ENCODE measurements at places on chromosomes 5 and 9.

- DNase-seq = peak; percentile 47
Observed at GRCh38 chr9:126055381-126055985, 271.1 kb upstream of the MVB12B start.

- DNase-seq = peak; percentile 59
Observed at GRCh38 chr5:1523480-1523792, 324 bp downstream of the LPCAT1 start.

- DNase-seq = no peak
Observed at GRCh38 chr9:4970970-4971641, 14.0 kb upstream of the JAK2 start.

- DNase-seq = peak; percentile 85
Observed at GRCh38 chr5:31638748-31639418, at the start of gene PDZD2. PDZD2 (plus strand) TSS chr5:31639131.

DNA sequence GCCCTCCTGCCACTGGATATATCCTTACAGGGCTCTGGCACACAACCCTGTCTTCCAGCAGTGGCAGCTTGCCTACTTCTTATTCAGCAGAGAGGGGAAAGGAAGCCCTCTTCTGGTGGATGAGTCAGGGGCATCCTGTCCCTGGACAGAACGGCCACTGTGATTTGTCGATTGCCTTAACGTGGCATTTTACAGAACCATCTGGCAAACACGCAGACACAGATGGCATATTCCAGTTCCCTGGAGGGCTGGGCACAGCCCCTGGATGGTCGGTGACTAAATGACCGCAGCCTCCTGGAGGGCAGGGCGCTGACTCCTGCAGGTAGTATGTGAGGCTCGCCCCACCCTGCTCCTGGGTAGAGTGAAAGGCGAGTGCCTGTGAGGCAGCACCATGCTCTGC is 62.1 kb downstream of the DCP2 start:
- DNase-seq = peak; percentile 40

DNA sequence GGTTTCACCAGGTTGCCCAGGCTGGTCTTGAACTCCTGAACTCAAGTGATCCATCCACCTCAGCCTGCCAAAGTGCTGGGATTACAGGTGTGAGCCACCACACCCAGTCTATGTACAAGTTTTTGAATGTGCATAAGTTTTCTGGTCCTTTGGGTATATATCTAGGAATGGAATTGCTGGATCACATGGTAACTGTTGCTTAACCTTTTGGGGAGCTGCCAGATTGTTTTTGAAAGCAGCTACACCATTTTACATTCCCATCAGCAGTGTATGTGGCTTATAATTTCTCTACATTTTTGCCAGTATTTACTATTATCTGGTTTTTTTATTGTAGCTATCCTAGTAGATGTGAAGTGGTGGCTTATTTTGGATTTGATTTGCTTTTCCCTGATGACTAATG is 8.9 kb upstream of the LNPEP start:
- DNase-seq = no peak

- DNase-seq = peak; percentile 94
Observed at GRCh38 chr9:94139672-94140417, 55.6 kb downstream of the PTPDC1 start.

- DNase-seq = no peak
Observed at GRCh38 chr5:166088389-166089039, 2202.9 kb upstream of the WWC1 start.

- DNase-seq = no peak
Observed at GRCh38 chr5:79023348-79023747, 38.2 kb upstream of the ARSB start.

DNA sequence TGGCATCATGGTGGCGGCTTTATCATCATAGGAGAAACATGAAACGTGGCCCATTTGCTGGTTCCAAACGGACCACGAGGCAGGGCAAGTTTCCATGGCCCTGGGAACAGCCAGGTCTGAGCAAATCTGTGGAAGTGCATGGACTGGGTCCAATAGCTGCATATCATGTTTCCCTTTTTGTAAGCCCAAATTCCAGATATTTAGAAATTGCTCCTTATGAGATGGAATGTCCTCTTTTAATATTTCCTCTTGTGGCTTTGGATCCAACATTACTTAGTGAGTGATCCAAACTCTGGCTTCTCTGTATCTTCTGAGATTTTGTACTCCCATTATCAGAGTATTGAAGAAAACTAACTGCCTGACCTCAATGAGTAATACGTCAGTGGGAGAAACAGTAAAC is 79.8 kb upstream of the FBXL7 start:
- DNase-seq = no peak

- peak; percentile 78 for DNase-seq
Observed at GRCh38 chr5:17216974-17217492, 398 bp upstream of the BASP1 start.

DNA sequence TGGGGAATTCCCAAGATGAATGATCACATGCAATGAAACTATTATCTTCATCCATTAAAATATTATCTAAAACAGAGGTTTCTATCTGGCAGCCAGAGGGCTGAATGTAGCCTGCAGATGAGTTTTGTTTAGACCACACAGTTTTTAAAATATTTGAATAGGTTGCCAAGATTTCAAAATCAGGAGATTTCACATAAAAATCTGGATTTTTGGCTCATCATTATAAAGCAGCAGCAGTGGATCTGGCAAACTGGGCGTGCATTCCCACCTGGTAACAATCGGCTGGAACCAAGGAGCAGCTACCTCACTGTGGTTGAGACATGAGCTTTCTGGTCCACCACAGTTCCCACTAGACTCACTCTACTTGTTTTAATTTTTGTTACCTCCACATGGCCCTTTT is 155.1 kb downstream of the BNC2 start:
- DNase-seq = no peak

- DNase-seq = no peak
Observed at GRCh38 chr5:170450061-170450669, 53.7 kb upstream of the KCNIP1 start.

DNA sequence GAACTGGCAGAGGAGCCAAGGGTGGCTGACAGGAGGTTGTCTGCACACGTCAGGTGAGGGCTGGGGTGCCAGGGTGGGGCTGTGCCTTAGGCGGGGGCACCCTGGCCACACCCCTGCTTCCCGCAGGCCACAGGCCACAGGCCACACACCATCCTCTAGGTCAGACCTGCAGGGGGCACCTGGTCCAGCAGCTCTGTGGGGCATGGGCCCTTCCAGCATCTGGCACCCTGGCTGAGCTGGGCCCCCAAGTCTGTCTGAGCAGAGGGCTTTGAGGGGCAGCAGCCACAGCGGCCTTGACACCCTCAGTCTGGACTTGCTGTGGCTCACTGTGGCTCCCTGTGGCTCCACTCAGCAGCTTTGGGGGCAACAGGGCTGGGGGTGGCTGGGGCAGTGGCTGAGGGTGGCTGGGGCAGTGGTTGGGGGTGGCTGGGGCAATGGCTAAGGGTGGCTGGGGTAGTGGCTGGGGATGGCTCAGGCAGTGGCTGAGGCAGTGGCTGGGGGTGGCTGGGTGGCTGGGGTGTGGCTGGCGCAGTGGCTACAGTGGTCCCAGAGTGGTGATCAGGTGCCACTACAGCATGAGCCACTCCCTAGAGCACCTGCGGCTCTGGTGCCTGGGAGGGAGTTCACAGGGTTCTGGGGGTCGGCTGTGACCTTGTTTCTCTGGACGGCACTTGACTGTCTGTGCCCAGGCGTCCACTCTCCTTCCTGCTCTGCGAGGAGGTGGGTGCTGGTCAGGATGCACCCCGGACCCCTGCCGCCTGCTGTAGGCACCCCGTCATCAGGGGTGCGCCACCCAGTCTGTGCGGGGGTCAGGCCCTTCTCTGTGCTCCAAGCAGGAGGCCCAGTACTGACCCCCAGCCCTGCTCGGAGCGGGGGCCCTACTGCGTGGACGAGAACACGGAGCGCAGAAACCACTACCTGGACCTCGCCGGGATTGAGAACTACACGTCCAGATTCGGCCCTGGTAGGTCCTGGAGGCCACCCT is 27.1 kb downstream of the NKD2 start:
- DNase-seq = no peak

DNA sequence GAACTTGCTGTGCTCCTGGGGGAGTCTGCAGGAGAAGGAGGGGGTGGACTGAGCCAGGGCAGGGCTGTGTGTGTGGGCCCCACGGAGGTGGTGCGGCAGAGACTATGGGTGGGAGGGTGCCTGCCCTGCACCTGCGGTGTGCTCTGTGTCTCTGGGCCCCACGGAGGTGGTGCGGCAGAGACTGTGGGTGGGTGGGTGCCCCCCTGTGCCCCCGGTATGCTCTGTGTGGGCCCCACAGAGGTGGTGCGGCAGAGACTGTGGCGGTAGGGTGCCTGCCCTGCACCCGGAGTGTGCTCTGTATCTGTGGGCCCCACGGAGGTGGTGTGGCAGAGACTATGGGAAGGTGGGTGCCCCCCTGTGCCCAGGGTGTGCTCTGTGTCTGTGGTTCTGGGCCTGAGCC is 103.7 kb downstream of the EHMT1 start:
- no peak for DNase-seq

DNA sequence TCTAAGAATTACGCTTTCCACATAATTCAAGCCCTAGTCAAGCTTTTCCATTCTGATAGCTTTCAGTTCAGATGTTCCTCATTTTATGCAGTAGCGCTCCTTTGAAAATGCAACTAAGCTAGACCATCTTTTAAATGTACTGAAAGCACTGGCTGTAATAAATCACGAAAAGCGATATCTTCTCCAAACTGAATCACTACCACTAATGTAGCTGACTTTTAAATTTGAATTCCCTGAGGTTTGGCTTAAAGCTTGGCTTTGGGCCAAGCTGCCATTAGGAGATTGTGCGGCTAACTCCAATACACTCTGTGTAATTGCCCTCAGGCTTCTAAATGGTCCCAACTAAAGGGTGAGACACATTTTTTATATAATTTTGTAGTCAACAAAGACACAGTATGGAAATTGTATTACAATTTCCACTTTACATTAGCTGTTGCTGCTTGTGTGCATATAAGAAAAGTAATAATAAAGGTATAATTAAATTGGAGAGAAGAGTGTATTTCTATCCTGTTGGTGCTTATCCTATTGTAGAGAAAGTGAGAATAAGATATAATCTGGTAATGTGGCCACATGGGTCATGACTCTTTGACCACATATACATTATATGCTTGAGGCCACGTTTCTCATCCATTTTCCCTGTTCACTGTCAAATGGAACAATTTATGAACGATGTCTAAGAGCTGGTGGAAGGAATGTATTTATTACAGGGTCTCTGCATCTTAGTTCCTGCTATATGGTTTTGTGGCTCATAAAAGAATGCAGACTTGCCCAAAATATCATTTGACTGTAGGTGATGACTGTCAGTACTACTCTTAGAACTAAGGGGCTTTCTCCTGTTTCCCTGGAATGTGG is 118.7 kb upstream of the TAF11L2 start:
- DNase-seq = peak; percentile 63

- DNase-seq = no peak
Observed at GRCh38 chr9:88092797-88093331, 45.4 kb downstream of the SPATA31C2 start.

DNA sequence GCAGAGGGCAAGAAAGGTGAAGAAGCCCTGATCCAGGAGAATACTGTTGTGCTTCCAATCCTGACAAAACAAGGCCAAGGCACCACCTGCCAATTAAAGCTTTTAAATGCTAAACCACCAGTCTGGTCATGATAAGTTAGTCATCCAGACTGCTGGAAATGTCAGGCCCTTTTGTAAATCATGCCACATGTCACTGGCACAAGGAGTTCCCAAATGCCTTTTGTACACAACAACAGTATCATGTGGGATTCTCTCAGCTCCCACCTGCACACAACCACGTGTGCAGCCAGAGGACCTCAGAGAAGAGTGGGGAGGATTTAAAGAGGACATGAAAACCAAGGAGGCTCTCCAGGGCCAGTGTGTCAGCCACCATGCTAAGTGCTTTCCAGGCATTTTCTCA is 99.3 kb downstream of the CDK5RAP2 start:
- DNase-seq = peak; percentile 70

DNA sequence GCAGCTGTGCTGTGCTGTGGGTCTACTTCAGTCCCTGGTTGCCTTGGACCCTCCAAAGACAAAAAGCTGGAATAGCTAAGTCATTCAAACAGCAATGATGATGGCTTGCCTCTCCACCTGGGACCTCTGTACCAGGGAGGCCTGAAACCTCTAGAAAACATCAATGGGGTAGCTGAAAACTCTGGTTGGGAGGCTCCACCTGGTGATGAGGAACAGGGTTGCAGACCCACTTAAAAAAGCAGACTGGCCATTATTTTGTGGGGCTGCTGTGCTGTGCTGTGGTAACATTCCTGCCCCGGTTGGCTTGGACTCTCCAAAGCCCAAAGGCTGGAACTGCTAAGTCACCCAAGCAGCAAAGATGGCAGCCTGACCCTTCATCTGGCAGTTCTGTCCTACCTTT is 839.3 kb upstream of the ARRDC3 start:
- peak; percentile 2 for DNase-seq

GRCh38 chr9:129945314-129945713 is 97.7 kb downstream of the FNBP1 start:
- DNase-seq = no peak

DNA sequence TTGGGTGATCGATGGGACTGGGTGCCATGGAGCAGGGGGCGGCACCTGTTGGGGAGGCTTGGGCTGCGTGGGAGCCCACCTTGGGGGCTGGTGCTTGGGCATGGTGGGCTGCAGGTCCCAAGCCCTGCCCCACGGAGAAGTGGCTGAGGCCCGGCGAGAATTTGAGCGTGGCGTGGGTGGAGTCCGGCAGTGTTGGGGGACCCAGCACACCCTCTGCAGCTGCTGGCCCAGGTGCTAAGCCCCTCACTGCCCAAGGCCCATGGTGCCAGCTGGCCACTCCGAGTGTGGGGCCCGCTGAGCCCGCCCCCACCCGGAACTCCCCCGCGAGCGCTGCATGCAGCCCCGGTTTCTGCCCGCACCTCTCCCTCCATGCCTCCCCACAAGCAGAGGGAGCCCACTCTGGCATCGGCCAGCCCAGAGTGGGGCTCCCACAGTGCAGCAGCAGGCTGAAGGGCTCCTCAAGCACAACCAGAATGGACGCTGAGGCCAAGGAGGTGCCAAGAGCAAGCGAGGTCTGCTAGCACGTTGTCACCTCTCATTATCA is 1178.6 kb upstream of the CDH10 start:
- DNase-seq = no peak

Measured in NCI-H524 (cell line).